ENCODE measurements at places on chromosomes 5 and 9. TPM values are rescaled to one million over a fixed set of nuclear protein-coding genes. Genes with fewer than 3 reads are reported as not detected.
A peak's percentile ranks its signal among the peaks of the same experiment; 100 is the strongest.

Gene ECM2
- total RNA-seq, result not detected

Gene MAP1B
- total RNA-seq, result 263 TPM

DNA sequence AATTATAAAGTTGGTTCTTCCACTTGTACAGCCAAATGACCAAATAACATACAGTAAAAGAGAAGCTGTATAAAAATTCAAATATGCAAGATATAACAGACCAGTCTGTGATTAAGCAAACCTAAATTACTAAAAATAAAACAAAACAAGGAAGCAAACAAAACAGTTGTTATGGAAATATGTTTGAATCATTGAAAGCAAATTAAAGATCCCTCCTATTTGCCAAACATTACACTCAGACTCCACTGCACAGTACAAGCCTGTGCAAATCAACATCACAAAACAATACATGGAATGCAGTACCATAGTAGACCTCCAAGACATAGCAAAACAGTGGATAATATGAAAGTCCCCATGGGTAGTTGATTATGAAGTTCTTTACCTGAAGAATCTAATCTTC, 288.1 kb upstream of the PTGER4 start:
- DNase-seq, result no peak

Gene AOPEP
- total RNA-seq, result 35.6 TPM

GRCh38 chr5:152644029-152644728, 239.1 kb upstream of the NMUR2 start:
- DNase-seq, result no peak

GRCh38 chr5:5335700-5336264, 86.7 kb upstream of the ICE1 start:
- DNase-seq, result peak; percentile 8

DNA sequence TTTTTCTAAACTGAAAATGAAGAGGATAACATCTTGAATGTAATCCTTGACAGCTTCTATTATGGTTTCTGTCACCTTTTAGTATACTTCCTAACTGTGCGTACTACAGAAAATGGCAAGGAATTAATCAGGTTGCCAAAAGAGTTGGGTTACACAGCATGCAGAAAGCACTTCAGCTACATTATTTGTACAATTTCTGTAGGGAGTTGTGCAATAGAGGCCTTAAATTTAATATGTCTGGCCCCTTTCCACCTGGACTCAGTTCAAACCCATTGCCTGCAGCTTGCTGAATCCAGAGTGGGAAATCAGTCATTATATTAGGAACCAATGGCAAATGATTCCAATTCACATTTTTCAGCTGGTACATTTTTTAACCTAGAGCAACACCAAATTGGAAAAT, 549.7 kb downstream of the CSNK1G3 start:
- DNase-seq, result no peak

GRCh38 chr9:94554439-94555331, at the start of gene PCAT7:
TSS of gene PCAT7 (plus strand) at chr9:94555083.
- peak; percentile 12 for DNase-seq

Gene PCDHGC3
- 36.1 TPM for total RNA-seq
